Uterine smooth muscle cell (primary cell): ENCODE measurements at places on chromosomes 2 and 18. TPM values are rescaled to one million over a fixed set of nuclear protein-coding genes. Genes with fewer than 3 reads are reported as not detected.

The SAG gene
- total RNA-seq: not detected in 2 replicates

The CCDC88A gene
- total RNA-seq: 51.7 and 65.6 TPM in 2 replicates

The UGT1A3 gene
- not detected in 2 replicates for total RNA-seq

The CCDC74A gene
- total RNA-seq: 11.9 and 12.4 TPM in 2 replicates

The RAPGEF4 gene
- total RNA-seq: 0.44 and 1.00 TPM in 2 replicates

The PAX3 gene
- under 0.01 and 0.25 TPM in 2 replicates for total RNA-seq

The CXCR2 gene
- total RNA-seq: not detected in 2 replicates

The M1AP gene
- under 0.01 and 0.12 TPM in 2 replicates for total RNA-seq

The CD207 gene
- not detected in 2 replicates for total RNA-seq

The PARD3B gene
- 13.7 and 18.0 TPM in 2 replicates for total RNA-seq

The DLX2 gene
- total RNA-seq: under 0.01 TPM in 1 of 2 replicates, not detected in the other

The TMEM247 gene
- total RNA-seq: not detected in 2 replicates

The PLCL1 gene
- total RNA-seq: 0.77 and 1.9 TPM in 2 replicates

The FAM161A gene
- 3.9 and 4.4 TPM in 2 replicates for total RNA-seq

The ATP6V1B1 gene
- 0.55 and 0.62 TPM in 2 replicates for total RNA-seq

The COL4A4 gene
- total RNA-seq: 0.75 and 2.7 TPM in 2 replicates

The SLC35F5 gene
- 140 and 203 TPM in 2 replicates for total RNA-seq

The AQP4 gene
- not detected in 2 replicates for total RNA-seq
